Progenitor cell of endocrine pancreas (in vitro differentiated cells): ENCODE measurements at places on chromosomes 6 and 20.

DNA sequence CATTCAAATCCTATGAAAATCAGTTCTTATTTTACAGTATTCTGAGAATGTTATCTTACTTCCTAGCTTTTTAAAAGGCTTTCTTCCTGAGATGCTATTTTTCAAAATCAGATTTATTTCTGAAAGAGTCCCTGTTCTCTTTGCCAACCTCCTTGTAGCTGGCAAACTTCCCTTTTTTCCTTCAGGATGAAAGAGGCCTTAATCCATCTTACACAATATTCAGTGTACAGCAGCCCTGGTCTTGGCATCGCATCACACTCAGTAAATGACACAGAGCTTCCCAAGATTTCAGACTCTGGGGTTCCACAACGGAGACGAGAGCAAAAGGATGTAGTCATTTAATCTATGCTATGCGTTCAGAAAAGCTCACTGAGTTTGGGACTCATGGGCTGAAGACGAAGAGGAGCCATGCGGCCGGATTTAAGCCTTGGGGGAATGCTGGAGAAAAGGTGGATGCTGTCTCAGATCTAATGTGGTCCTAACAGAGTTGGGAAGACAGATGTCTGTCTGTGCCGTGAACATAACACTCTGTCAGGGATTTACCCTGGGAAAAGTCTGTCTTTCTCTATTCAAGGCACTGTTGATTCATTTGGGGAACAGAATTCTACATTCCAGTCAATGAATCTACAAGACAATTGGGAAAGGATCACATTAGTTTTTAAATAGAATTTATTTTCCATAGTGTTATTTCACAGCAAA, 616.4 kb upstream of the AGPAT4 start:
- DNase-seq = no peak

- DNase-seq = no peak
Measured at GRCh38 chr6:68082086-68082485, 553.0 kb upstream of the ADGRB3 start.

DNA sequence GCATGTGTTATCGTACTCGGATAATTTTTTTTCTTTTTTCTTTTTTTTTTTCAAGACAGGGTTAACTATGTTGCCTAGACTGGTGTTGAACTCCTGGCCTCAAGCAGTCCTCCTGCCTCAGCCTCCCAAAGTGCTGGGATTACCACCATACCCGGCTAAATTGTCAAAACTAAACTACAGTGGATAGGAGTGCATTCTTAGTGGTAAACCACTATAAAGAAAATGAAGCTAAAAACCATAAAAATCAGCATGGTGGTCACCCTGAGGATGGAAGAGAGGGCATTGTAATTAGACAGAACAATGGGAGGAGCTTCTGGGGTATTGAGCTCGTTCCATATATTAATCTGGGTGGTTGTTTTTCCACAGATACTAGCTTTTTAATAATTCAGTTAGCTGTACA, 6.2 kb upstream of the ZNF318 start:
- no peak for DNase-seq

GRCh38 chr6:155079985-155080452, 84.9 kb downstream of the TIAM2 start:
- DNase-seq = no peak

GRCh38 chr6:39961178-39961577, 26.9 kb upstream of the MOCS1 start:
- no peak for DNase-seq

- no peak for DNase-seq
Measured at GRCh38 chr20:13567663-13568062, 71.1 kb downstream of the TASP1 start.

DNA sequence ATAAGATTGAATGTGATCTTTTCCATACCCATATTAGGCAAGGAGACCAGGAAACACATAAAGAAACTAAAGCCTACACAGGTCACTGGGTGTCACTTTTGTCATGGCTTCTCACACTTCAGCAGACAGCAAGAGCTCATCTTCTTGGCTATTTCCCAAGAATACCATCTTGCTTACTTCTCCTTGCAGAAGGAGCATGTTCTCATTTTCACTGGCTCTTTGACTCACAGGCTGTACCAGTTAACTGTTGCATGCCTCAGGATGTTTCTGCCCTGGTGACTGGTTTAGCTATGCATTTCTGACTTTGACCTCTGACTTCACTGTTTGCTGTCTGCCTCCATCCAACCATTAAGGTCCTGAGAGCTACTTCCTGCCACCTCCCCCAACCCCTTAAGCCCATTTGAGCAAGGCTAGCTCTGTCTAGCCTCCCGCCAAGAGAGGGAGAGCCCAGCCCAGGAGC, 40.3 kb upstream of the OGFRL1 start:
- DNase-seq = no peak

DNA sequence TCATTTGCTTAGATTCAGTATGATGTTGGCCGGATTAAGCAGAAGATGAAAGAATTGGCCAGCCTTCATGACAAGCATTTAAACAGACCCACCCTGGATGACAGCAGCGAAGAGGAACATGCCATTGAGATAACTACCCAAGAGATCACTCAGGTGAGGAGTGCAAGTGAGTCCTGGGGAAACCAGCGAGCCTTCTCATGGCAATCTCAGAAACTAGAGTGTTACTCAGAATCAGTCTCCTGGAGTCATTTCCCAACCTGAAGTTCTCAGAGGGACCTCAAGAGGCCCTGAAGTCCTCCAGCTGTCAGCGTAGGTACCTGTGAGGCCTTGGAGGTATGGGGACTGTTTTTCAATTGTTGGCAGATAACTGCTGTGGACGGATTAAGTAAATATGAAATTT, 16.9 kb downstream of the STX16 start:
- DNase-seq = no peak

- DNase-seq = no peak
Measured at GRCh38 chr20:50578778-50579165, 68.6 kb downstream of the PTPN1 start.

DNA sequence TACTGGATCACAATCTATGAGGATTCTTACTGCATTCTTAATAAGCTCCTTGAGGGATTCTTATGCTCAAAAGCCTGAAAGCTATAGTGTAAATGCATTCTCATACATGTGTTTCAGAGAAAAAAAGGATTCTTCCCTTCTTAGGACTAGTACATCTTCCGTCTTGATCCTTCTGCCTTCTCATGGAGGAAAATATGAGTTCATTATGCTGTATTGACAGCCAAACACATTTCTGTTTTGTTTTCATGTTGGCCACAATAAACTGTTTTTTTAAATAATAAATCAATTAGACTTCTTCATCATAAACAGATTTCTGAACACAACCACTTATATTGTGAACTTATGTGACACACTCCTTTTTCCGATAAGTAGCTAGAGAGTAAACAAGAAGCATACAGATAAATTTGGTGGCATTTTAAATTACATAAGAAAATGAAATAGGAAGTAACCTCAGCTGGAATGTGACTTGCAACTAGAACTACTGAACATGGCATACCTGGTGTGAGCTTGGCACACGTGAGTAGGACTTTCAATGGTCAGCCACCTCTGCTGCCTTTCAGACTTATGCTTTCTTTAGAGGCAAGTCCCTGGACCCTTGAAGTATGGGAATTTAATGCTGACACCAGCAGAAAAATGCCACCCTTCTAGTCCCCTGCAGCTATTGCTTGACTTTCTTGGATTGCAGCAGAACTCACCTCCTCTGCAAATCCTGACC, 350.4 kb downstream of the BCKDHB start:
- no peak for DNase-seq

DNA sequence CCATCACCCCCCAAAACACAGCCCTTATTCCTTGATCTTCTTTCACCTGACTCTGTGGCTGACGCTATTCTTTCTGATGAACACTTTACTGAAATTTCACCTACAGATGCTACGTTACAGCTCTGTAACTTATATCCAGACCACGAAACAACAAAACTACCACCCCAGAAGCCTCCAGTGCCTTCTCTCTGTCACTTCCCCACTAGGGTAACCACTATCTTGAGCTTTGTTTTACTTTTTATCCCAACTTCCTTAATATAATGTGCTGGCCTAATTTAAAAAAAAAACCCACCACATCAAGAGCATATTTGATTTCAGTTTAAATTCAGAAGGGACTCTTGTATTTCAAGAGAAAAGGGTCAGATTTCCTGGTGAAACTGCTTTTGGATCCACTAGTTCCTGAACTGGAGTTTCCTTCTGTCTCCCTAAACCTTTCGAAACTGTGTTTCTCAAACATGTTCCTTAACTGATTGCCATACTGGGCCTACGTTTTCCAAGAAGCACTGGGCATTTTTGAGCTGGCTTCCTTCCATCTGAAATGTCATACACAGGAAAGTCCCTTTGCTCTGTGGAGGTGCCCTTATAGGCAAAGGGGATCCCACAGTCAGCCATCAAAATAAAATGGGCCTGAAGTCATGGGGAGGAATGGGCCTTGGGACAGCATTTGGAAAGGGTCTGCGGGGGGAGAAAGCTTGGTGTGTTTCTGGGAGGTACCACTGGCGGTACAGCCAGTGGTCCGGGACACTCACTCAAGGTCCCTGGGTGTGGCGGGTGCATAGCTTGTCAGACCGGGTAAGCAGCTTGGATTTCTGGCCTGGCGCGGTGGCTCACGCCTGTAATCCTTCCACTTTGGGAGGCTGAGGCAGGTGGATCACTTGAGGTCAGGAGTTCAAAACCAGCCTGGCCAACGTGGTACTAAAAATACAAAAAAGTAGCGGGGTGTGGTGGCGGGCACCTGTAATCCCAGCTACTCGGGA, 25.8 kb upstream of the RTF2 start:
- DNase-seq = no peak

DNA sequence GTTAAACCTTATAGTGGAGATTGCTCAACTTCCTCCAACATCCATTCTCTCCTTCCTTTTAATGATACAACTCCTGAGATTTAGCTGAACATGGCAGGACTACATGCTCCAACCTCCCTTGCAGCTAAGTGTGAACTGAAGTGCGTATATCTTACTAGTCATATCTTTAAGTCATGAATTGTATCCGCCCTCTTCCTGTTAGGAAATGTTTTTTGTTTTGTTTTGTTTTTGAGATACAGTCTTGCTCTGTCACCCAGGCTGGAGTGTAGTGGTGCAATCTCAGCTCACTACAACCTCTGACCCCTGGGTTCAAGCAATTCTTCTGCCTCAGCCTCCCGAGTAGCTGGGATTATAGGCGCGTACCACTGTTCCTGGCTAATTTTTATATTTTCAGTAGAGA, 8.8 kb upstream of the OSTM1 start:
- no peak for DNase-seq

GRCh38 chr20:36115925-36116324, 38.6 kb upstream of the EPB41L1 start:
- DNase-seq = no peak

GRCh38 chr6:157056275-157056674, 267.0 kb downstream of the TMEM242 start:
- DNase-seq = no peak

DNA sequence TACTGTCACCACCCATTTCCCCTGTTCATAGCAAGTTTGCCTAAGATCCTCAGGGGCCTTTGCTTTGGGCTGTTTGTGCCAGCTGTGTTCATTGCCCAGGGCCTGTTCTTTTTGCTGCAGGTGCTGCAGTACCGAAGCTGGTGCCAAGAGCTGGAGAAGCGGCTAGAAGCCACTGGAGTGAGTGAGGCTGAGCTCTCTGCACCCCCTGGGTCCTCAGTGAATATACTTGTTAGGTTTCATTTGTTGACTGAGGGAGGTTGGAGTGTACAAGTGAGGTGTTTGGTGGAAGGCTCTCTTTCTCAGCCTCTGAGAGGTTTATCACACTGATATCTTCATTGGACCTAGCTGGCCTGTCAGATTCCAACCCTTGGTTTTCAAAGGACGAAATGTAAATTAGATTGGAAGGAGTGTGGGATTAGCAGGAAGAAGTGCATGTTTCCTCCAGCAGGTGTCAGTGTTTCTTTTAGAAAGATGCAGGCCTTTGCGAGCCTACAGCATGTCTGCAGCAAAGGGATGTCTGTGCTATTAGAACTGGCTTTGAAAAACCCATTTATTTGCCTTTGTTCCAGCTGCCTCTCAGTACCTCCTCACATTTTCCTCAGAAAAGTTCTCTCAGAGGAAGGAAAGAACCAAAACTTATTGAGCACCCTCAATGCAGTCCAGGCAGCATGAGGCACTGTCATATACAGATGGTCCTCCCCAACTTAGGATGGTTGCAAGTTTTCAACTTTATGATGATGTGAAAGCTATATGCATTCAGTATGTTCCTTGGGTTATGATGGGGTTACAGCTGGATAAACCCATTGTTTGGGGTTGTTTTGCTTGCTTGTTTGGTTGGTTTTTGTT, 8.3 kb downstream of the CEP250 start:
- peak; percentile 40 for DNase-seq

DNA sequence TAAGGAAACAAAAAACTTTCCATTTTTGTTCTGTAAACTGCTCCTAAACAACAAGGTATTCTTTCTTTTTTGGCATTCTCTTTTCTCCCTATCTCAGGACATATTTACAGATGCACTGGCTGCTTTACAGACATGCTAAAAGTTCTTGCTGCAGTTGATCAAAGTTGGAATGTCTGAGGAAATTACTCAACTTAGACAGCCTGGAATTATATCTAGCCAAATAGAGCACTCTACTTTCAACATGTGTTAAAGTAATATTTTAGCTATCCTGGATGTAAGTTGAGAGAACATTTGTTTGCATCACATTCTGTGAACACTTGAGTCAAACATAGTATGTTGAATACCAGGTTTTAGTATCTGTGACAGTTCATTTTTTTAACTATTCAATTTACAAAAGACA, 24.8 kb downstream of the TASP1 start:
- DNase-seq = no peak

GRCh38 chr20:46300281-46300680, 8.0 kb downstream of the CDH22 start:
- no peak for DNase-seq

GRCh38 chr6:85353012-85353411, 96.9 kb upstream of the NT5E start:
- no peak for DNase-seq

- DNase-seq = no peak
Measured at GRCh38 chr6:77425216-77425615, 38.1 kb downstream of the HTR1B start.

- DNase-seq = no peak
Measured at GRCh38 chr20:19920381-19921138, 96.6 kb upstream of the NAA20 start.

DNA sequence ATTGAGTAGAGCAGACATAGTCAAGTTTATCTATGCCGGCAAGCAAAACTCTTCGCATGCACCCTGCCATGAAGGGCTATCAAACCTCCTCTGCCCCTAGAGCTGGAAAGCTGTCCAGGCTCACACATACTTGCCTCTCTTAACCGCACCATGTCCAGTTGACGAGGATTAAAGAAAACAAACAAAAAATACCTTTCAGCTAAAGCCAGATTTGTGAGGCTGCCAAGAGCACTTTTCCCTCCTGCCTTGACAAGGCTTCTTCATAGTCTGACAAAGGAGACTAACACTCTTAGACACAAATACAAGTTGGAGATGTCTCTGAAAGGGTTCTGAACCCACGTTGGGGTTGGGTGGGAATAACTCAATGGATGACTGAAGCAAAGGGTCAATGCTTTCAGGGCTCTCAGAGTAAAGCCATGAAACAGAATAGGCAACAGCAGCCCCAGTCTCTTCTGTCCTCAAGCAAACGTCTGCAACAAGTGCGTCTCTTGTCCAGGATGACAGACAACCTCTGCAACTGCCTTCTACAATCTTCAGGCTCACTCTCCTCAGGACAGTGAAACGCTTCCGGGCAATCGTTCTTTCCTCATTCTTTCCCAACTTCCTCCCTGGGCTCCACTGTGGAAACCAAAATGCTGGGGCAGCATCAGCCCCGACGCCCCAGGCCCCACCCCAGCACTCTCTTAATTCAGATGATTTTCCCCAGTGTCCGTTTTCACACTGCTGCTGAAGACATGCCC, 57.8 kb downstream of the AGPAT4 start:
- DNase-seq = no peak

- no peak for DNase-seq
Measured at GRCh38 chr20:50587291-50587961, 77.2 kb downstream of the PTPN1 start.

GRCh38 chr6:95882371-95882770, 133.4 kb upstream of the FUT9 start:
- no peak for DNase-seq
